G401 (cell line): ENCODE measurements at places on chromosomes 7 and 10.
A peak's percentile ranks its signal among the peaks of the same experiment; 100 is the strongest.

- no peak for DNase-seq
These were observed 235.5 kb downstream of the ZEB1 start for GRCh38 chr10:31554556-31554955.

DNA sequence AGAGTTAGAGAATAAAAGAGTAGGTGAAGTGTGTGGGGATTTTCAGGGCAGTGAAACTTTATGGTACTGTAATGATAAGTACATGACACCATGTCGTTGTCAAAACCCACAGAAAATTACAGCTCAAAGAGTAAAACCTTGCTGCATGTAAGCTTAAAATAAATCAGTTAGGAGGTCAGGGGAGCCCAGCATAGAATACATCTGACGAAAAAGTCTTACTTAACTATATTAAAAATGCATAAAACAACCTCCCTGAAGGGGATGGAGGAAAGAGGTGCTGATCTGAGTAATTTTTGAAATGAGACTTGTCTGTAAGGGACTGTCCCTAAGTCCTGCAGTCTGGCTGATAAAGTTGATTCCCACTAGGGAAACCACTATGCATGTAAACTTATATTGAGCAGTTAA, 49.8 kb upstream of the AKR1E2 start:
- DNase-seq, result no peak

DNA sequence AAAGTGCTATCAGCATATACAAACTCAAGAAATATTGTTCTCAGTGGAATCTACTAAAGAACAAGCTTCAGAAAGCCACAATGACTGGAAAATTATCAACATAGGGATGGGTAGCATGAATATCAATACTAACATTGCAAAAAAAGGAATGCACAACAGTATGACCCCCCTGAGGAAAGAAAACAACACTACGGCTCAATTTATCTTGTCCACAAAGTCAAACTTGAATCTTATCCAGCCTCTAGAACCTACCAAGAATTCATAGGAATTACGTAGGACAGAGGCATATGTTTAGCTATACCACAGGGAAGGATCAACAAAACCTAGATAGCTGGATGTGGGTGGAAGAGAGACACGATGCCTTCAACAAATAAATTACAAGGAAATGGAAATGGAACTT, 54.6 kb downstream of the AGMO start:
- DNase-seq, result no peak

- peak; percentile 16 for DNase-seq
These were observed 29.3 kb upstream of the DDX50 start for GRCh38 chr10:68871731-68872342.

DNA sequence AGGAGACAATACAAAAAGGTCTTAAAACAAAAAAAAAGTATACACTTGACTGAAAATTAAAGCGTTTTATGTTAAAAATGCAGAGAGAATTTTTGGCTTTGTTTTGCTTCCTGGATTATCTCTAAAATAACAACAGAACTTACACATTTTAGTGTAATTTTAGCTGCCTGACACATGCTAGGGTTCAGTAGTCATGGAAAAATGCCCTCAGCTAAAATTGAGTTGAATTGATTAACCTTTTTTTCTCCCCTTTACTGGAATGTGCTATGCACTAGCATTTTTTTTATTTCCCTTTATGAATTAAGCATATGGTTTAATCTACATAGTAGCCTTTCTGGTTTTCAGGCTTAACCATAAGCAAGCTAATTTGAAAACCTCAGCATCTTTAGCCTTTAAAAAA, 89.9 kb downstream of the ZNF277 start:
- no peak for DNase-seq

DNA sequence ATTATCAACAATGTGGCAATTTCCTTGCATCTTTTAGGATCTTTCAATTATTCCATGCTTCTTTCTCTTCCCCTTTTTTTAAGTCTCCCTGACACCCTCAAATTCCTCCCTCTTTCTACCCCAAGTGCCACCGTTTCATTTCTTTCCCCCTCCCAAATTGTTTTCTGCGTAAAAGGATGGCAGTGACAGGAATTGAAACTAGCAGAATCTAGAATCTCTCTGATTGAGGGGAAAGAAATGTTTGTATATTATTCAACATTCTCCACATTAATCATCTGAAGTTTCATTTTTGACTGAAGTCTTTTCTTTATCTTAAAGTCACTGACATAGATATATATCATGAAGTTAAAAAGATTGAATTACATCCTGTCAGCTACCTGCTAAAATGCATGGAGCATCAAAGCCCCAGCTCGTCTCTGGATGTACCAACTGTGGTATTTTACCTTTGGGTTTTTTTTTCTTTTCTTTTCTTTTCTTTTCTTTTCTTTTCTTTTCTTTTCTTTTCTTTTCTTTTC, 633.5 kb downstream of the SORCS3 start:
- no peak for DNase-seq

DNA sequence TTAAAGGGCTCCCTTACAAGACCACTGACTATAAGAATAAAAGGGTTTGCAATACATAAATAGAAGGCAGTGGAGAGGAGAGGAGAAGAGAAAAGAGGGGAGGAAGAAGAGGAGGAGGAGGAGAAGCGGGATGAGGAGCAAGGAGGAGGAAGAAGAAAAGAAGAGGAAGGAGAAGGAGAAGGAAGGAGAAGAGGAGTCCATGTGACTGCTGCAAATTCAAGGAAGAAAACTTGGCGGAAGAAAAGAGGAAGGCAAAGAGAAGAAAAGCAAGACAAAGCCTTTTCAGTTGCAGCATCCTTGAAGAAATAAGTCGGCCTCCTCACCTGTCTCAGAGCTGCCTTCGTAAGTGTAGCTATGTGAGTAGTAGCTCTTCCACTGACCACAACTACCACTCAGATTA, 22.6 kb downstream of the ASAH2 start:
- no peak for DNase-seq

GRCh38 chr7:14286036-14286435, 296.6 kb upstream of the ETV1 start:
- DNase-seq, result no peak

DNA sequence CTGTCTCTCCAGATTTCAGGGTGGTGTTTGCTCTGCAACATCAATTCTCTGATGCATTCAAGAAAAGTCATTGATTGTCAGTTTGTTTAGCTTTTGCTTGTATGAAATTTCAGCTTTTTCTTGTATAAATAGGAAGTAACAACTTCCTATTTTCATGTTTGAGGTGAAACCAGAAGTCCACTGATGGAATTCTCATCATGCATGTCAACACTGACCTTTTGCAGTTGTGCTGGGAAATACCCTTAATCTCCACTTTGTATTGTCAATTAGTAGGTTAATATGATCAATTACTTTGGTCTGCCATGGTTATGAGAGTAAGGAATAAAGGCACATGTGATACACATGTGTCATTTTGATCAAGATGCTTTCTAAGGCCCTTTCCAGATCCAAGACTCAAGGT, 208.8 kb upstream of the HPS1 start:
- no peak for DNase-seq

- DNase-seq, result peak; percentile 86
These were observed 16.0 kb upstream of the SLC29A3 start for GRCh38 chr10:71302874-71303568.

GRCh38 chr10:95531994-95532399, 29.2 kb downstream of the SORBS1 start:
- DNase-seq, result no peak

DNA sequence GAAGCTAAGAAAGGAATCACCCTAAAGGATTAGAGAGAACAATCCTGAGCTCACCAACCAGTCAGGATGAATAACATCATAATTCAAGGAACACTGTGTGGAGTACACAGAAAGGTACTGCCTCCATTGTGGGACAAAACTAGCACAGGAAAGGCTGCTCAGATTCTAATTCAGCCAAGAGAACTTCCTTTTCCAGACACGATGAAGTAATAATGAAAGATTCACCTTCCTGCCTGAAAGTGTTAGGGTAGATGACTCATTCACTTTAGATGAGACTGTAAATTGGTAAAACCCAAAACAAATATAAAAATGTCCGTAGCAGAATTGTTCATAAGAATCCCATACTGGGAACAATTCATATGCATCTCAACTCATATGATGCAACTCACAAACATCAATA, 167.2 kb downstream of the CDC14C start:
- no peak for DNase-seq

- no peak for DNase-seq
These were observed 59.4 kb upstream of the COL13A1 start for GRCh38 chr10:69742356-69742695.

DNA sequence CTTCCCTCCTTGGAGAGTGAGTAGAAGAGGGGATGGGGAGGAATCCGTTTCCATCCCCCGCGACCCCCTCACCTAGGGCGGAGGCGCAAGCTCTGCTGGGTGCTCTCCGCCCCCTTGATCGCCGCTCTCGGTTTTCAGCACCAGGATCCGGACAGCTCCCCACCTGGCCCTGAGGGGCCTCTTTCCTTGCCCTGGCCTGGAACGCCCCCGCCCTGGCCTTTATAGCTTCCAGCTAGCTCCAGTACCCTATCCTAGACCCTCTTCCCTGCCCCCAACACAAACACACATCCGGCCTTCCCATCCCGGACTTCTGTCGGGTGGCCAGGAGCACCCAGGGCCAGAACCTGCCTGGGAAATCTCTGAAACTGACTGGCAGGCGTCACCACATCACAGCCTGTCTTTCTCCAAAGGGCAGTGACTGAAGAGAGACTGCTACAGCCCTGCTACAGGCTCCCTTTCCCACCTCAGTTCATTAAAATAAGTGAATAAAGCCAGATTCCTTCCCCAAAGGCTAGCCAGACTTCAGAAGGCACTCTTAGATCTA, 72.3 kb upstream of the LEP start:
- DNase-seq, result peak; percentile 49

DNA sequence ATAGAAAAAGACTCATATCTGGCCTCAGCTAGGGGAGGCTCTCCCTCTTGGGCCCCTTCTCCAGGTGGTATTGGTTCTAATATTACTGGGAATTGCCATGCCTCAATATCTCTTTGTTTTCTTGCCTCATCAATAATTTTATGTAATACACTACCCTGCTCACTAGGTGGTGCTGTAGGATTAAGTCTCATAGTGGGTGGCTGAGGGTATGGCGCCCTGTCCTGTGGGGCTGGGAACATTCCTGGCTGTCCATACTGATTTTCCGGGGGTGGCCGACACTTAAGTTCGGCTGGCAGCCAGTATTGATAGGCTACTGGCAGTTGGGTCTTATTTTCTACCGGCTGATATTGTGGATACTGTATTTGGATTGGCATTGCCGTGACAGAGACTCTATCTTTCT, 9.0 kb upstream of the TAS2R3 start:
- peak; percentile 12 for DNase-seq

GRCh38 chr7:70298780-70299471, 700.7 kb downstream of the AUTS2 start:
- DNase-seq, result no peak

- DNase-seq, result no peak
These were observed 443.7 kb upstream of the LRRN3 start for GRCh38 chr7:110647266-110647665.

DNA sequence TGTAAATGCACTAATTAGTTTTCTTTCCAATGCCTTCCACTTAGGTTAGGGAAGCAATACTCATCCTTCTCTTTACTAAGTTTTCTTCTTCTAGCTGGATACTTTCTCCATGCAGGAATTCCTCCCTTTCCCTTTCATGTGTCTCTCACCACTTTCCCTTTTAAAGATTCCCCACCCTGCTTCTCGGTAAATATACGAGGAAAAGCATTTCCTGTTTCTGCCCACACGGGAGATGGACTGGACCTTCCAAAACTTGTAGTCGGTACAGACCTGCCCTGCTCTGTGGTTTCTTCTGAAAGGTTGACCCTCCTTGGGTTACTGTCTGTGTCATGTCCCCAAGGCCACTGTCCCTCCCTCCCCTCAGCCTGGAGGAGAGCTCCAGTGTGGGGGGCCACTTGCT, 58.9 kb upstream of the LYZL2 start:
- DNase-seq, result no peak

DNA sequence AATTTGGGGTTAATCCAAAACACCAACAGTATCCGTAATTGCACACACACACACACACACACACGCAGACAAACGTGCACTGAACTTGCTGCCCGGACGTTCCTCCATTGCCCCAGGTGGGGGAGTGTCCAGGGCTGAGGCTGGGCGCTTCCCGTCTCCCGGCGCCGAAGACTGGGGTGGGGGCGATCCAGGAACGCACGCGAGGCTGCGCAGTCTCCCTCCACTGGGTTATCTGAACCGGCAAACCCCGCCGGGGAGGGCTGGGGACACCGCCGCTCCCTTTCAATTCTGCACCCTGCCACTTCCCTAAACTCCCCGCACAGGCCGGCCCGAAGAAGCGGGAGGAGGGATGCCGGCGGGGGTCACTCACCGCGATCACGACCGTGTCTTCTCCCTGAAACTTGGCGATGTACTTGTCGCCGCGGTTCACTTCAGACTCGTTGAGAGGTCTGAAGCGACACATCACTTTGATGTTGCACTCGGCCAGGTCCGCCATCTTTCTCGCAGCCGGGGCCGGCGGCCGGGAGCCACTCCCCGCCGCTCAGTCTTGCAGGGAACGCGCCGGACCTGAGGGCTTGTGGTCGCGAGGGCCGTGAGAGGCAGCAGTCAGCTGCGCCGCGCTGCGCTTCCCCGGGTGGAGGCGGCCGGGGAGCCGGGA, 618 bp downstream of the KIF5B start:
- DNase-seq, result peak; percentile 62

DNA sequence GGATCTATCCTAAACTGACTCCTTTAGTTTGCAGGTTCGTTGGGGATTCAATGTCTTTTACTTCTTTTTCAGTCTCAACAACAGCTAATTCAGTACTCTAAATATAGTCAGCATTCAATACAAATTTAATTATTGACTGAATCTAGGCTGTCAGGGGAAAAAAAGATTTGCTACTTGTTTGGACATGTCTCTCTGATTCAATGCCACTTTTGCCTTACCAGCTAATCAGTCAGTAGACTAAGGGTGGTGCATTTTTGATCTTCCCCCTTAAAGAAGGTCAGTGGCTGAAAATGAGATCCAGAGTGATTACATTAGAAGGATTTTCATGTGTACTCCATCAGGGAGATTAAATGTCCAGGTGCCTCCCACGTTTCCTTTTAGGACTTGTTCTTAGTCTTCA, 145.1 kb downstream of the C1GALT1 start:
- no peak for DNase-seq

GRCh38 chr10:89242840-89243568, 8.6 kb downstream of the LIPA start:
- no peak for DNase-seq

DNA sequence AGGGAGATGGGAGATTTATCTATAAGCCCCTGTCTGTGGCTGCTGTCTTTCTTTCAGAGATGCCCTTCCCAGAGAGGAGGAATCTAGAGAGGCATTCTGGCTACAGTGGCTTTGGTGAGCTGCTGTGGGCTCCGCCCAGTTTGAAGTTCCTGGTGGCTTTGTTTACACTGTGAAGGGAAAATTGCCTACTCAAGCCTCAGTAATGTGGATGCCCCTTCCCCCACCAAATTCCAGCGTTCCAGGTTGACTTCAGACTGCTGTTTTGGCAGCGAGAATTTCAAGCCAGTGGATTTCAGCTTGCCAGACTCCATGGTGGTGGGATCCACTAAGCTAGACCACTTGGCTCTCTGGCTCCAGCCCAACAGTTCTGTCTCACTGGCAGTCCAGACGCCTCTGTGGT, 951.6 kb downstream of the CCSER2 start:
- no peak for DNase-seq

GRCh38 chr10:81915504-81915897, 40.5 kb downstream of the NRG3 start:
- DNase-seq, result no peak

- peak; percentile 70 for DNase-seq
These were observed 106.4 kb upstream of the CDCA7L start for GRCh38 chr7:22051886-22052673.
